Activated CD4-positive, alpha-beta T cell treated with anti-CD3 and anti-CD28 coated beads, Interleukin-2, amount 50 U/mL, for 48 hours (primary cell): ENCODE measurements at places on chromosomes 6 and 20.

DNA sequence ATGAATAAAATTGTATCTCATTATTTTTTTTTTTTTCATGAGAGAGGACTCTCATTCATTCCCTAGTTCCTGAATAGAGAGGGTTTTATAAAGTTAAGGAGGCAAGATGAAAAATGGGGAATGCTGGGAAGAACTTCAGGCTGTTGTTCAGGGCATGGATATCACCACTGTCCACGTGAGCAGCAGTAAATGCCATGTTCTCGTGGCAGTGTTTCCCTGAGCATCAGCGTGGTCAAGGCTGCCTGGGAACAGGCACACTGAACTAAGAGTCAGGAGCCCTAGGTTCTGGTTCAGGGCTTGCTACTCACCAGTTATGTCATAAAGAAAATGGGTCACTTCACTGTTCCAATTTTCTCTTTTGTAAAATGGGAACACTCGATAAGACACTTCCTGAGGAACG is 93.2 kb downstream of the MAN1A1 start:
- no peak for DNase-seq

- no peak for DNase-seq
These were observed 75.9 kb upstream of the PTPN1 start for GRCh38 chr20:50434321-50434652.

DNA sequence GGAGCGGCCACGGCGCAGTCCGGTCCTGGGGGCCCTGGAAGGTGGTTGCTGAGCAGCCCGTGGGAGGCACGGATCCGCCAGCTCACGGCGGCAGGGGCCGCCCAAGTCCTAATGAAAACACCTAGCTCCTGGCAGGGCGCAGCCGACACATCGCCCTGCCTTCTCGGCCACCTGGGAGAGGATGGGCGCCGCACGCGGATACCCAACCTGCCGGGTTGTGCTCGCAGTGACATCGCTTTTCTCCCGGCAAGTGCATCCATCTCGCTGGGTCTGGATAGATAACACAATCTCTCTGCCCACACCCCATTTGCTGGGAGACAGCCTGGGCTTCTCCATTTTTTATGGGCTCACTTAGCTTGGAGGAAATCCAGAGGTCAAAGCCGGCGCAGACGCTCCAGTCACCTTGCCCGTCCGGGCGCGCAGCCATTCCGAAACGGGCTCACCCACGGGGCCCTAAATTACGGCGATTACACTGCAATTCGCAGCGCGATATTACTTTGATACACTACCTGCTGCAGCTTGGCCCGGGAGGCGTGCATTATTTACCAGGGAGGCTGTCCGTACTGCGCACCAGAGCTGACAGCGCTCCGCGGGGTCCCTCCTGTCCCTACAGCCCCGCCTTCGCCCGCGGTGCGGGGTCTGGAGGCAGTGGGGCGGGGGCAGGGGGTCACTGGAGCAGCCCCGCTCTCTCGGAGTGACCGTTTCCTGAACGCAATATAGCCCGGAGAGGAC is 36.2 kb upstream of the CCDC167 start:
- no peak for DNase-seq

GRCh38 chr6:24719125-24719971 is at the start of gene C6orf62:
Gene C6orf62, minus strand, starts transcription at chr6:24719154. Its CDS starts 486 bp downstream, at chr6:24718668.
- peak; percentile 74 for DNase-seq

- no peak for DNase-seq
These were observed 437 bp upstream of the HLA-A start for GRCh38 chr6:29941916-29942274.

DNA sequence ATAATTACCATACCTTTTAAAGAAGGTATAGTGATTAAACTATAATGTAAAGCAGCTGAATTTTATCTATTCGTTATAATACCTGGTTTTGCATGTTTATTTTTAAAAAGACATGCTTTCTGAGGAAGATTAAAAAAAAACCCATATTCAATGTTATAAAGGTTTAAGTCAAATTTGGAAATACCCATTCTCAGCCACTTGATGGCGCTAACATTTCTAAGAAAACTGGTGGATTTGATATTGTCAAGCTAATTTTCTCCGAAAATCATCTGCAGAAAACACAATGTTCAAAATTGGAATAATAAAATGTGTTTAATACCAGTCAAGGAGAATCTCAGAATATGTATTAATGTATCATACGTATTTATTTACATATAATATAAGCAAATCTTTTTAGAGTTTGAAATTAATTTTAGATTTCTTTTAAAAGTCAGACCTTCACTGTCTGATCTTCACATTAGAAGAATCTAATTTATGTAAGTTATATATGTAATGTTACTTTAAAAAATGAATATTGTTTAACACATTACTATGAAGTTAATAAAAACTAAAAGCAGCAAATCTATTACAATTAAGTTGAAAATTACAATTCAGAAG is 35.0 kb downstream of the SHPRH start:
- DNase-seq: no peak

DNA sequence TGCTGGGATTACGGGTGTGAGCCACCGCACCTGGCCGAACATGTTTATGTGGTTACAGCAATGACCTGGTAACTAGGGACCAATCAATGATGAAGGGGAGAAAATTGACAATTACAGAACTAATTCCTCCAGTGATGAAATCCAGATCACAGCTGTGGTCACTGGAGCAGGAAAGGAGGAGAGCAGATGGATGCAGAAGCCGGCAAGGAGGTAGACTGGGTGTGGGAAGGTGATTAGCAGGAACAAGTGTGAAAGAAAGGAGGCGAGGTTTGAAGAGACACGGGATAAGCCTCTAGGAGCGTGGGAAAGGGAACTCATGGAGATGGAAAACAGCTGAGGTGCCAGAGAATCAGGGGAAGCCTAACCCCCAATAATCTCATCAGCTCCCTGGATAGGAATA is 17.2 kb upstream of the SPAG4 start:
- DNase-seq: no peak

- no peak for DNase-seq
These were observed 61.1 kb upstream of the SLC22A16 start for GRCh38 chr6:110537208-110538123.
